Activated gamma-delta T cell (primary cell): ENCODE measurements at places on chromosomes 4 and X.

GRCh38 chr4:109810552-109811387, 4.8 kb upstream of the GAR1 start:
- DNase-seq: no peak

- no peak for DNase-seq
These were observed 4.6 kb downstream of the PCDH19 start for GRCh38 chrX:100405424-100405823.

DNA sequence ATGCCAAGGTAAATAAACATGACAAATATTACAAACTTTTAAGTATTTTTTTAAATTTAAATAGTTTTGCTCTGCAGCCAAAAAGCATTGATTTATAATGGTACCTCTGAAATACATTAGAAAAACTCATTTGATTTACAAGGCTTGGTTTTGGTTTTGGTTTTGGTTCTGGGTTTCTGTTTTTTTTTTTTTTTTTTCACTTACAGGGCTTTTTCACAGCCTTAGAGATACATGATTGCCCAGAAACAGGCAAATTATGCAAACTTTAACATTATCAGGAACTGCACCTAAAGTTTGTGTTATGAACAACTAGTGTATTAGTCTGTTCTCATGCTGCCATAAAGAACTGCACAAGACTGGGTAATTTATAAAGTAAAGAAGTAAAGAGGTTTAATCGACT, 196.4 kb upstream of the DDX53 start:
- no peak for DNase-seq

DNA sequence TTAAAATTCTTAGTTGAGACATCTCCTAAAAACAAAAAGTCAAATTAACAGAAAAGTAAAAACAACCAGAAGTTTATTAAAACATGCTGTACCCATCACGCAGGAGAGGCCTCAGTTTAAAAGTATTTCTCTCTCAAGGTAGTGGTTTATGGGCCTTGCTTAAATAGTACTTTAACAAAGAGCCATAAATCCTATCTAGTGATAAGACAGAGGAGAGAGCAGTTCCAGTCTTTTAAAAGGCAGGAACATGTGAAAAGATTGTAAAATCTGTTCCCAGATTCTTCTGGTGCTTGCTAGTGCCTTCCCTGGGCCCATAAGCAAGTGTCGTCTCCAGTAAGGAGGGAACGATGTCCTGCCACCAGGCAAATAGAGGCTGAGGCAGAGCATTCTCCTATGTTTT, 476.3 kb upstream of the ADGRL3 start:
- DNase-seq: no peak

- no peak for DNase-seq
These were observed 156.3 kb downstream of the CBR4 start for GRCh38 chr4:168853770-168854169.

DNA sequence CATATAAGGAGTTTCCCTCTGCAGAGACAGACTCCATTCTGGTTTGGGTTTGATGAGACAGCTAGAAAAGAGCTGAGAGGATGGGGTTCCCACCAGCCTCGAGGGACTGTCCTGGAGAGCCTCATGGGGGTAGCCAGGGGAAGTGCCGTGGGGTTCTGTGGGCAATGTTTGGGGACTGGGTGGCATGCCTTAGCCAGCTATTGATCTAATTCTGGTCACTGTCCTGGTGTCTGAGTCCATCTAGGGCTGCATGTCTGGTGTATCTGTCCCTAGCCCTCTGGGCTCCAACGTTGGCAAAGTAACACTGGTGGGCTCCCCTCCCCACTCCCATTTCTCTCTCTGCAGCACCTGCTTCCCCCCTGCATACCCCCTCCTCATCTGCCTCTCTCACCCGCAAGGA, 135.4 kb downstream of the SMIM20 start:
- no peak for DNase-seq

DNA sequence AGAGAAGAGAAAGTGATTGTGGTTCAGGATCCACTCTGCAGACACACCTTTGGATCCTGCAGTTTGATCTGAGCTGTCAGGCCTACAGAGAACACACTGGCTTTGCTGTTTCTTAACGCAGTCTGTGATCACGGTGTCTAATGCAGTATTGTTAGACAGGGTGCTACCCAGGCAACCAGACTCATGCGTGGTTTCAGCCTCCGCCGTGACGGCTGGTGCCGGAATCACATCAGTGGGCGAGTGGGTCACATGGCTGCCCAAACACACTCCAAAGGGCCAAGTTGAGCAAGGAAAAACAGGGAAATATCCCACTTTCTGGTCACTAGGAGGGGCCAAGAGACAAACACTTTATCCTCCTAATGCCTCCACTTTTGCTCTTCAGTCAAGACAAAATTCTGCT, 27.5 kb downstream of the CCDC149 start:
- no peak for DNase-seq

GRCh38 chrX:69121321-69122000, 43.8 kb downstream of the PJA1 start:
- DNase-seq: no peak

DNA sequence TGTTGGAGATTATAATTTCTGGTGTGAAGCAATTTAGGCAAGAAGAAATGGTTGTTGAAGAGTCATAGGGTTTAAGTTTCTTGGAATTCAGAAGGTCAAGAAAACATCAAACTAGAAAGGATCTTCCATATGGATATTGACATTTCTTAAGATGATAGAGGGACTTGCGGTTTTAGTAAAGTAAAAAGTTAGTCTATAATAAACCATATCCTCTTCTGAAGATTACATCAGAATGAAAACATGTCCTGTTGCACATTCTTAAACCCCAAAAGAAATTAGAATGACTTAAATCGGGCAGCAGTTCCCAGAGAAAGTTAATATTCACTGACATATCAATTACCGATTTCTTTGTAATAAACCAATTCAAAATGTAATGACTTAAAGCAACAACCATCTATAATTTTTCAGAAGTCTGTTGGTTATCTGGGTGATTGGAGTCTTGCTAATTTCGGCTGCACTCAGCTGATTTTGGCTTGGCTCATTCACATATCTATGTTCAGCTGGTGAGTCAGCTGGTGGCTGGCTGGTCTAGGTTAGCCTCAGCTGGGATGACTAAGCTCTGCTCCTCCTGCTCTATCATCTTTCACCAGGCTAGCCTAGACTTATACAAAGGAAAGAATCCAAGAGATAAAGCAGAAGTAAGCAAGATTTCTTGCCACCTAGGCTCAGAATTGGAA, 24.4 kb upstream of the DYNLT3 start:
- DNase-seq: no peak

DNA sequence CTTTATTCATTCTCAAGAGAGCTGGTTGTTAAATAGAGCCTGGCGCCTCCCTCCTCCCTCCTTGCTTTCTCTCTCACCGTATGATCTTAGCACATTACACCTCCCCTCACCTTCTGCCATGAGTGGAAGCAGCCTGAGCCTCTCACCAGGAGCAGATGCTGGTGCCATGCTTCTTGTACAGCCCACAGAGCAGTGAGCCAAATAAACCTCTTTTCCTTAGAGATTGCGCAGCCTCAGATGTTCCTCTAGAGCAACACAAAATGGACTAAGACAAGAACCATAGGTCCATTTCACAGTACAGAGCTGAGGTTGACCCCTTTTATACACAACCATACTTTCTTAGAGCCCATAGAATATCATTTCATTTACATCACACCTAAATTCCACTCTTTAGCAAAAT, 10.1 kb upstream of the TMEM144 start:
- DNase-seq: no peak

DNA sequence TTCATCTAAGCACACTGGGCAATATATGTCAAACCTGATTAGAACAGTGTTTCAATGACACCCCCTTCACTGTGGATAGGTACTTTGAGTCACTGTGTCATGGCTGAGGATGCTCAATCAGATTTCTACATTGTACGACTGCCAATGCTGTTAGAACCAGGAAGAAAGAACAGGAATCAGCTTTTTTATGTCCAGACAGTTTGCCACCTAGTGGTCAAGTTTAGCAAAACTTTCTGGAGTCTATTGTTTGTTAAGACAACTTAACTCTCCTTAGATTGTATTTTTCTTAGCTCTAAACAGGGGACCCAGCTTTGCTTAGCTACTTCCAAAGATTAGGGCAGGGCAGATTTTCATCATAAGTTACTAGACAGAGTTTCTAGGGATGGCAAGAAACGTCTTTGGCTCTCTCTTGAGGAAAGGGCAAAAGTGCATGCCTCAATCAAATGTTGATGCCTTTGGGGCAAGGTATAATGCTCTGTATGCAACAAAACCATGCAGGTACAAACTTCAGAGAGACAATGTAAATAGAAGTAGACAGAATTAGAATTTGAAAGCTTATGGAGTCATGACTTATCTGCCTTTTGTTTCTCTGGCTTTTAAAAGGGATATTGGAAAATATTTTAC, 40.5 kb upstream of the BMP3 start:
- DNase-seq: no peak

- no peak for DNase-seq
These were observed 1.1 kb upstream of the TLR3 start for GRCh38 chr4:186067757-186068385.

DNA sequence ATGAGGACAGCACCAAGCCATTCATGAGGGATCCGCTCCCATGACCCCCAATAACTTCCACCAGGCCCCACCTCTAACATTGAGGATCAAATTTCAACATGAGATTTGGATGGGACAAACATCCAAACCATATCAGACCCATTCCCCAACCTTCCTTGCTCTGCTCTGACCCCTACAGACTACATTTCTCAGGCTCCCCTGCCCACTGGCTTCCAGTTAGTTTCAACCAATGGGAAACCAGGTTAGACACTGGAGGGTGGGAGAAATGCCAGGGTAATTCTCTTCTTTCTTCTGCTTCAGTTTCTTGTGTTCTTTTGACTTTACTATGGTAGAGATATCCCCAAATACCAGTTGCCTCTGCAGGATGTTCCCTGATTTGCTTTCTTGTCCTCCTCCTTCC, 125.7 kb downstream of the CLCN4 start:
- no peak for DNase-seq

DNA sequence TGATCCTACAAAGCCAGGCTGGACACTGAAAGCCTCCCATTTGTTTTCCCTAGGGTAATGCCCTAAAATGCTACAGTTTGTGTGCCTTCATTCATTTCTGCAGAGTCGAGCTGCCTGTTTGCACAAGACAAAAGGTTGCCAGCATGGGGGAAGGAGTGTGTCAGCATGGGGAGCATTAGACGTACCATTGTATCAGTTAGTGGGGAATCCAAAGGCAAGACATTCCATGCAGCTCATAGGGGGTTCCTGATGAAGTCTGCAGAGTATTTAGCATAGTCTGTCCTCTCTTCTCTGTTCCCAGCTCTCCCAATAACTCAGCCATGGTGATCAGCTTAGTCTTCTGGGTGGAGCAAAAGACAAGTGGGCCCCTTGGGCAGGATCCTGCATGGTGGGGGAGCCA, 276.9 kb upstream of the PCDH7 start:
- no peak for DNase-seq

GRCh38 chrX:46630141-46630540, 56.6 kb downstream of the CHST7 start:
- no peak for DNase-seq

DNA sequence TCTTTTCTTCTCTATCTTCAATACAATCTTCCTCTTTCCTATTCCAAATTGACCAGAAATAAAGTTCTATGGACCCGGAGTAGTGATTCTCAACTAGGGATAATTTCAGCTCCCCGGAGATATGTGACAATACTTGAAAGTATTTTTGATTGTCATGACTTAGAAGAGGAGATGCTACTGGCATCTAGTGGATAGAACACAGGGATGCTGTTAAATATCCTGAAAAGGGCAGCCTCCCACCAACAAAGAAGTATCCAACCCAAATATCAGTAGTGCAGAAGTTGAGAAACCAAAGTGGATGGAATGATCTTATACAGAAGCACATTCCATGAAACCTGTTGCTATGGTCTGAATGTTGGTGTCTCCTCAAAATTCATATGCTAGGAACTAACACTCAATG, 65.7 kb upstream of the NDST3 start:
- DNase-seq: no peak
